ENCODE measurements at places on chromosomes 6 and 20. TPM values are rescaled to one million over a fixed set of nuclear protein-coding genes. Genes with fewer than 3 reads are reported as not detected.

RCAN2 gene
- 7.4 TPM for total RNA-seq

LST1 gene
- 27.0 TPM for total RNA-seq

KCNK16 gene
- total RNA-seq = not detected

CEP43 gene
- 20.7 TPM for total RNA-seq

RIMS1 gene
- not detected for total RNA-seq

CST4 gene
- total RNA-seq = not detected

TGM3 gene
- total RNA-seq = not detected

ADGRF1 gene
- not detected for total RNA-seq

FILIP1 gene
- 0.05 TPM for total RNA-seq

TTK gene
- 34.8 TPM for total RNA-seq

FAM83C gene
- total RNA-seq = not detected

ANGPT4 gene
- not detected for total RNA-seq

CAP2 gene
- total RNA-seq = not detected

SLC35D3 gene
- not detected for total RNA-seq

SLC4A11 gene
- total RNA-seq = 0.53 TPM

DZANK1 gene
- 3.1 TPM for total RNA-seq

SPTLC3 gene
- total RNA-seq = 2.0 TPM

COQ3 gene
- total RNA-seq = 11.8 TPM

PSMB8 gene
- 301 TPM for total RNA-seq

BPIFA1 gene
- not detected for total RNA-seq

TRIM15 gene
- 0.84 TPM for total RNA-seq

MACROD2 gene
- not detected for total RNA-seq

C6orf58 gene
- total RNA-seq = not detected
